Immature natural killer cell (primary cell): ENCODE measurements at places on chromosomes 2 and 18. TPM values are rescaled to one million over a fixed set of nuclear protein-coding genes. Genes with fewer than 3 reads are reported as not detected.

DNA sequence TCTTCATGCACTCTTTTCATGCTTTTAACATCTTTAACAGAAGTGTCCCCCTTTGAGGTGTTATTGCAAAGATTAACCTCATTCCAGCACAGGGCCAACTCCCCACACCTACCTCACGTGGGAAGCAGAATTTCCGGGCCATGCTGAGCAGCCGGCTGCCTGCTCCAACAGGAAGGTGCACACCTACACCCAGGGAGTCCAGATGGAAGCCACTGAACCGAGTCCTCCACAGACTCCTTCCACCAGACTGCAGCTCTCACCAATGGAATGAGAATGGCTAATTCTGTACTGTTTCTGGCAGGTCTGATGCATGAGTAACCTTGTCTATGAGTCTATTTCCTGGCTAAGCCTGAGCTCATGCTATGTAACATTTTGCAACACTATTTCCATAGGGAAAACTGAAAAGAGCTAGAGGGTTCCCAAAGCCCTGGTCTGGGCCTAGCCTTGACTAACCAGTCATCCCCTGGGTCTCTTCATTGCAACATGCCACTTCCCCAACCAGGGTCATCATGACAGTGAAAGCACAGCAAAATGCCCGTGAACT is 11.0 kb downstream of the ERFE start:
- H3K4me1 ChIP-seq, result peaks cover 74% of the 10 kb centered on the region
- peaks cover 21% of the 10 kb centered on the region for H3K36me3 ChIP-seq
- DNase-seq, result no peak

GRCh38 chr2:79782576-79783452 is 270.0 kb downstream of the CTNNA2 start:
- H3K36me3 ChIP-seq, result no peaks in the 10 kb centered on the region
- peaks cover 2% of the 10 kb centered on the region for H3K27me3 ChIP-seq
- no peaks in the 10 kb centered on the region for H3K4me1 ChIP-seq
- DNase-seq, result no peak
- no peak overlapping the region for H3K4me3 ChIP-seq

- DNase-seq, result no peak
- H3K4me1 ChIP-seq, result no peaks in the 10 kb centered on the region
- peaks cover 3% of the 10 kb centered on the region for H3K27me3 ChIP-seq
Observed at GRCh38 chr2:46866770-46867246, 48.8 kb downstream of the MCFD2 start.

- H3K4me3 ChIP-seq, result peak overlapping the region; percentile 54
- H3K27ac ChIP-seq, result no peak overlapping the region
- peaks cover 7% of the 10 kb centered on the region for H3K4me1 ChIP-seq
- peaks cover 12% of the 10 kb centered on the region for H3K27me3 ChIP-seq
- no peak for DNase-seq
Observed at GRCh38 chr2:240432820-240433801, 2.4 kb upstream of the GPC1 start.

DNA sequence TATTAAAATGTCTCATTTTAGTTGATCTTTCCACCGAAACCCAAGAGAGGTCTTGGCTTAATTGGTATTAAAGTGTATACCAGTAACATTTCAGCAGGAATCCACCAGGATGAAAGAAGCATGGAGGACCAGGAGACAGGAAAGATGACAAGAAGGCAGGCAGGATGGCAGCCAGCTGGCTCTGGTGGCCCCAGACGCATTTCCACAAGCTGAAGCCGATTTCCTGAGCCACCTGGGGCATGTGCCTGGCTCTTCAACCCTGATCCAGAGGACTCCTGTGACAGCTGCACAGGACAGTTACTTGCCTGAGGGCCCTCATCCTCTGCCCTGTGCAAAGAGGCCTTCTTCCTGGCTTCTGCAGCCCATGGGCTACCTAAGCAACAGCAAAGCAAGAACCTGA is 56.9 kb upstream of the NFU1 start:
- peak overlapping the region; percentile 53 for H3K27ac ChIP-seq
- H3K4me3 ChIP-seq, result no peak overlapping the region
- DNase-seq, result no peak
- H3K27me3 ChIP-seq, result peaks cover 6% of the 10 kb centered on the region
- H3K36me3 ChIP-seq, result peaks cover 20% of the 10 kb centered on the region

DNA sequence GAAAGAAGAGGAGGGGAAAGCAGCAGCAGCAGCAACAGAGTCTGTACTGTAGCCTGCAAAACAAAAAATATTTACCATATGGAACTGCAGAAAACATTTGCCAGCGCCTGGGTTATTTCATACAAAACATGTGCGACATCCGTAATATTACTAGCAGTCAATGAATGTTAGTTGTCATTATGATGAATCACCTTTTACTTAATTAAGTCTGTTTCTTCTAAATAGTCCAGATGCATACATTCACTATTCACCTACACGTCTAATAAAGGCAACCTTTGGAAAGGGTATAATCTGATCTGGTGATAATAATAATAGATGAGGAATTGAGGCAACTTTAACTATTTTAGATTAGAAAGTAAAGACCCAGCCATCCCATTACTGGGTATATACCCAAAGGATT is 426.3 kb upstream of the ST6GAL2 start:
- no peak overlapping the region for H3K27ac ChIP-seq
- H3K4me1 ChIP-seq, result no peaks in the 10 kb centered on the region
- H3K27me3 ChIP-seq, result peaks cover 3% of the 10 kb centered on the region
- no peaks in the 10 kb centered on the region for H3K36me3 ChIP-seq

- H3K27ac ChIP-seq, result no peak overlapping the region
- peaks cover 3% of the 10 kb centered on the region for H3K27me3 ChIP-seq
Observed at GRCh38 chr18:8995096-8995495, 107.4 kb upstream of the NDUFV2 start.

- H3K36me3 ChIP-seq, result peaks cover 20% of the 10 kb centered on the region
- H3K27me3 ChIP-seq, result no peaks in the 10 kb centered on the region
- H3K4me3 ChIP-seq, result peak overlapping the region; percentile 83
- peak; percentile 54 for DNase-seq
- peaks cover 49% of the 10 kb centered on the region for H3K4me1 ChIP-seq
- H3K27ac ChIP-seq, result peak overlapping the region; percentile 85
Observed at GRCh38 chr2:11777066-11777782, 30.8 kb downstream of the LPIN1 start.

DNA sequence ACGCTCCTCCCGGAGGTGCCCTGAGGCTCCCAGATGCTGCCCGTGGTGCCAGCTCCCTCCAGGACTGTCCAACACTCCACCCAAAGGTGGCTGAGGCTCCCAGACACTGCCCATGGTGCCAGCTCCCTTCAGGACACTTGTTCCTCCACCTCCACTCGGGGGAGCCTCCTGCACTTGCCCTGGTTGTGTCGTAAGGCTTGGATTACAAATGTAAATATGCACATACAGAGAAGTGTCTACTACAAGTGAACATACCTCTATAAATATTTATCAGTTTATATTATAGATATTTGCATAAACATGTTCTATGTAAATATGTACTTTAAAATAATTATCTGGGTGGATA is 143.3 kb downstream of the PXDN start:
- no peaks in the 10 kb centered on the region for H3K4me1 ChIP-seq
- no peak overlapping the region for H3K27ac ChIP-seq
- no peaks in the 10 kb centered on the region for H3K27me3 ChIP-seq
- no peaks in the 10 kb centered on the region for H3K36me3 ChIP-seq

- no peaks in the 10 kb centered on the region for H3K4me1 ChIP-seq
- H3K27ac ChIP-seq, result no peak overlapping the region
- no peaks in the 10 kb centered on the region for H3K36me3 ChIP-seq
- no peak for DNase-seq
- H3K27me3 ChIP-seq, result peaks cover 7% of the 10 kb centered on the region
- no peak overlapping the region for H3K4me3 ChIP-seq
Observed at GRCh38 chr2:236798491-236798890, 228.9 kb downstream of the ACKR3 start.

DNA sequence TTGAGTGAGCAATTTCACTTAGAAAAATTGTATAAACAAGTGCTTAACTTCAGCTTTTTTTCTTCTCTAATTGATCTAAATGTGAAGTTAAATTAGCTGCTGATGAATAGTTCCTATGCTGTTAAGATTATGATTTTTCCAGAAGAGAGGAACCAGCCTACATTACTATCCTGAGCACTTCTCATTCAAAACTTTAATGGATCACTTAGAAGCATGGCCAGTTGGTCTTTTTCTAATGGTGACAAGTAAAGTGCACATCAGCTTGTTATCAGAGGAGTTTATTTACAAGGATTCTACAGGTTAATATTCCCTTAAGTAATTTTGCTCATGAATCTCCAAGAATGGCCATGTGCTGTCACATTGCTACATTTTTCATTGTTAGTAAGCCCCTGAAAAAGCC is 37.1 kb downstream of the DCC start:
- no peaks in the 10 kb centered on the region for H3K4me1 ChIP-seq
- no peak overlapping the region for H3K4me3 ChIP-seq
- no peaks in the 10 kb centered on the region for H3K36me3 ChIP-seq
- DNase-seq, result no peak

GRCh38 chr2:144704709-144705095 is 184.8 kb upstream of the ZEB2 start:
- no peaks in the 10 kb centered on the region for H3K36me3 ChIP-seq
- DNase-seq, result no peak
- H3K27ac ChIP-seq, result no peak overlapping the region
- H3K27me3 ChIP-seq, result no peaks in the 10 kb centered on the region

- no peaks in the 10 kb centered on the region for H3K36me3 ChIP-seq
- H3K27me3 ChIP-seq, result peaks cover 6% of the 10 kb centered on the region
- H3K27ac ChIP-seq, result no peak overlapping the region
- no peaks in the 10 kb centered on the region for H3K4me1 ChIP-seq
Observed at GRCh38 chr2:11512431-11512830, 21.4 kb upstream of the GREB1 start.

- H3K4me3 ChIP-seq, result no peak overlapping the region
- H3K4me1 ChIP-seq, result no peaks in the 10 kb centered on the region
- no peak overlapping the region for H3K27ac ChIP-seq
- DNase-seq, result no peak
- H3K27me3 ChIP-seq, result no peaks in the 10 kb centered on the region
Observed at GRCh38 chr2:103161456-103162289, 399.8 kb downstream of the TMEM182 start.

- H3K27me3 ChIP-seq, result peaks cover 3% of the 10 kb centered on the region
- H3K27ac ChIP-seq, result no peak overlapping the region
- peaks cover 16% of the 10 kb centered on the region for H3K4me1 ChIP-seq
- no peak overlapping the region for H3K4me3 ChIP-seq
Observed at GRCh38 chr2:172299741-172300140, 127.6 kb upstream of the ITGA6 start.

DNA sequence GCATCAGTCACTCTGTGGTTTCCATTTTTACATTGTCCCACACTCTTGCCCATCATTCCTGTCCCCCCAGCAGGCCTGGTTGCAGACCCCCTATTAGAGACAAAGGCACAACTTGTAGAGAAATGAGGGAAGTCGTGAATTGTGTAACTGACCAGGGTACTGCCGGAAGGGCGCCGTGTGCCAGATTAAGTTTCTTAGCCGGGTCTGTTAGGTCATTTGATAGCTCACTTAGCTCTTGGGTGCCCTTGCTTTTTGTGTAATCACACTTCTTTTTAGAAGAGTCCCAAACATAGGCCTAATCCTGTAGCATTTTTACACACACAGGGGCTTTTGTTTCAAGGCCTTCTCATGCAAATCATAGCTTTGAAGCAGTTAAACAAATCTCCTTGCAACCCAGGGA is 87.2 kb downstream of the CTAGE1 start:
- no peak overlapping the region for H3K4me3 ChIP-seq
- no peaks in the 10 kb centered on the region for H3K36me3 ChIP-seq
- no peak overlapping the region for H3K27ac ChIP-seq
- H3K27me3 ChIP-seq, result no peaks in the 10 kb centered on the region
- no peak for DNase-seq

- no peak overlapping the region for H3K4me3 ChIP-seq
- no peak overlapping the region for H3K27ac ChIP-seq
- H3K36me3 ChIP-seq, result peaks cover 15% of the 10 kb centered on the region
Observed at GRCh38 chr2:134594399-134594798, 124.4 kb downstream of the TMEM163 start.

DNA sequence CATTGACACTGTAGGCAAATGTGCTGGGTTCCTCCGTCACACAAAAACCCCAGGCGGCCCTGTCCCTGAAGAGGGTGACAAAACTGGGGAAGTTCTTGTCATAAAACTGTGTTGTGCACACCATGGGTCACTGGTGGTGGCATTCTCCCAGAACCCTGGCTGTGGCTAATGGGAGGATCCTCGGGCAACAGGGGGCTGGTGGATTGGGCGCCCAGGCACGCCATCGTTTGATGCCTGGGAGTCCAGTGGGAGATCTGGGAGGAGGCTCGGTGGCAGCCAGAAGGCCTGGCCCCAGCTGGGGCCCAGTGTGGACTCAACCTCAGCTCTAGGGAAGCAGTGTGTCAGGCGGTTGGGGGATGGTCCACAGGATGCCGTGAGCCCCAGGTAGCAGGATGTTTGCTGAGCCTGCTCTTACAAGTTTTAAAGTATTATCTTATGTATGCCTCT is 140.7 kb downstream of the ACOXL start:
- no peak overlapping the region for H3K4me3 ChIP-seq
- no peaks in the 10 kb centered on the region for H3K27me3 ChIP-seq
- peaks cover 12% of the 10 kb centered on the region for H3K4me1 ChIP-seq
- DNase-seq, result no peak
- H3K27ac ChIP-seq, result no peak overlapping the region

- no peak overlapping the region for H3K27ac ChIP-seq
- peaks cover 1% of the 10 kb centered on the region for H3K27me3 ChIP-seq
- no peak for DNase-seq
Observed at GRCh38 chr2:47225061-47225783, 70.1 kb upstream of the STPG4 start.

DNA sequence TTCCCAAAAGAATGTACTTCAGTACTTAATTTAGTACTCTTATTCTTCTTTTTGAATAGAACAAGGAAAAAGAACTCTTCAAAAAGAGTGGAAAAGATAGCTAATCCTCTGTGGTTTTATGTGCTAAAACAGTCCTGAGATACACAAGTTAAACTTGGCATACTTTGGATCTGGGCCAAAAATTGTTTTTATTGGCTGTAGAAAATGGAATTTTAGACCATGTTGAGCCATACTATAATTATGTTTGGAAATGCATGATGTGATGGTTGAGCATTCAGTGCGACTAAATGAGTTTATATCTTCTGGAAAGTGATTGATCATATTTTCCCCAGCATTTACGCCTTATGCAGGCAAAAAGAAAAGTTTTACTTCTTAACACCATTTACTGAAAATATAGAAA is 18.0 kb upstream of the PDE1A start:
- H3K27me3 ChIP-seq, result no peaks in the 10 kb centered on the region
- DNase-seq, result no peak
- no peak overlapping the region for H3K4me3 ChIP-seq
- H3K4me1 ChIP-seq, result no peaks in the 10 kb centered on the region
- H3K36me3 ChIP-seq, result no peaks in the 10 kb centered on the region

RHOB gene
- polyA plus RNA-seq, result 4.8 TPM

ARHGEF4 gene
- polyA plus RNA-seq, result not detected

DNAJC10 gene
- polyA plus RNA-seq, result 71.3 TPM

AMER3 gene
- not detected for polyA plus RNA-seq

ANTXR1 gene
- polyA plus RNA-seq, result not detected

FRZB gene
- not detected for polyA plus RNA-seq

CFC1 gene
- polyA plus RNA-seq, result not detected

ZNF892 gene
- polyA plus RNA-seq, result 0.68 TPM

GALNT13 gene
- not detected for polyA plus RNA-seq

FBXO36 gene
- polyA plus RNA-seq, result 0.41 TPM

SIX3 gene
- polyA plus RNA-seq, result not detected

SEPTIN10 gene
- not detected for polyA plus RNA-seq

BBS5 gene
- 0.69 TPM for polyA plus RNA-seq

C2orf49 gene
- polyA plus RNA-seq, result 4.6 TPM

GCG gene
- polyA plus RNA-seq, result not detected
